ENCODE measurements at places on chromosomes 4 and X.

DNA sequence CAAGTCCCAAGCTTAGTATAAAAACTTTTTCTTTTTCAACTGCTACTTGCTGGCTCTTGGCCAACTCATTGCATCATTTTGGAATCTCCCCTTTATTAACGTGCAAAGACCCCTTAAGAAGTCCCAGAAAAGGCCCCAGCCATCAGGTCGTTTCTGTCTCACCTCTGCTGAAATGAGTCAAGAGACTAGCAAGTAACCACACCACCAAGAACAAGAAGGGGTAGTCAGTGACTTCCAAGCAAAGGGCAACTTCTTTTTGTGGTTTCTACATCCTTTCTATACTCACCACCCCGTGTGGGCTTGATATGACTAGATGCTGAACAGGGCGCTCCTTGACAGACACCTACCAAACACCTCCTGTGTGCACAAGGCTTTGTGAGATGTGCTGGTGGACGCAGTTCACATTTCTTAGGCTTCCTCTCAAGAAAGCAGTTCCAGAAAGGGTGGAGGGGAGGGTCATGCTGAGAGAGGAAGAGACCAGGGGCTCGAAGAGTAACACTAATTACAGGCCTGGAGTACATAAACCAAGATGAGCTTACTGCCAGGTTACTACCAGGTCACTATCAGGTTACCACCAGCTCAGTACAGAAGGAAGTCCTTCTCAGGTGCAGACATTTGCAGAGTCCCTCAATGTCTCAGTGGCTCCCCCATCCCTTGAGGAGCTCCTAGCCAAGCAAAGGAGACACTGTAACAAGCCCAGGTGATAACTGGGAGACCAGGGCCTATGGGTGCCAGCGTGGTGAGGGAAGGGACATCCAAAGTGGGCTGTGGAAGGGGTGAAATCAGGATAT is 19.3 kb downstream of the JAKMIP1 start:
- H3K4me3 ChIP-seq: no peak overlapping the region
- peak; percentile 82 for DNase-seq
- H3K27me3 ChIP-seq: no peaks in the 10 kb centered on the region
- H3K36me3 ChIP-seq: peaks cover 27% of the 10 kb centered on the region
- H3K27ac ChIP-seq: peak overlapping the region; percentile 96

- DNase-seq: no peak
- no peak overlapping the region for H3K4me3 ChIP-seq
- H3K36me3 ChIP-seq: no peaks in the 10 kb centered on the region
- H3K27ac ChIP-seq: no peak overlapping the region
These were observed 21.1 kb upstream of the GPR50 start for GRCh38 chrX:151155234-151155633.

GRCh38 chr4:8662776-8663175 is 70.2 kb downstream of the CPZ start:
- H3K27me3 ChIP-seq: peaks cover 9% of the 10 kb centered on the region
- H3K36me3 ChIP-seq: no peaks in the 10 kb centered on the region
- H3K27ac ChIP-seq: no peak overlapping the region
- DNase-seq: no peak
- H3K4me1 ChIP-seq: no peaks in the 10 kb centered on the region
- no peak overlapping the region for H3K4me3 ChIP-seq

DNA sequence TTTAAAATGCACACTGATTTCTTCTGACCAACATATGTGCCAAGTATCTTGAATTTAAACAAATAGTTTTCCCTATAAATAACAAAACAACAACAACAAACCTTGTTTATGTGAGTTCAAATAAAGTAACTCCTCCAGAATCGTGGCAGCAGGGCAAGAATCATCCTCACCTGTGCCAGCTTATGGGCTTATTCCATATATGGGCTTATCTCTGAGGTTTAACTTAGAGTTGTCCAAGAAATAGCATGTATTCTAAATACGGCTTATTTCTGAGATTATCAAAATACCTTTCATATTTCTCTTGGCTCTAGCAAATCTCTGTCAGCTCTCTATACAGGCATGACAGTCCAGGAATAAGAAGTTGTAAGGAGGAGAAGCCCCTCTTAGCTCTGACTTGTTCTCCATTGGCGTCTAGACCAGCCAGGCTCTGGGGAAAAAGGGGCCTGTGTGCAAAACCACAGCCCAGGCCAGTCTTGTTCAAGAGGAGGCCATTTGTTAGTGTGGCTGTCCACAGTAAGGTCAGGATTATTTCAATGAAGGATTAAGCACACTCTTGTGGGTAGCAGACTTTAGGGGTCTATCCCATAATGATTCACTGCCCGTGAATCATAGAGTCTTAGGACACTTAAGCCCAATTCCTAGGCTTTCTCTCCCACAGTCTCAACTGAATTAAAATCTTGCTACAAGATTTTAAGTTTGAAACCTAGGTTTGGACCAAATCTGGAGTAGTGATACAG is 63.2 kb downstream of the FRAS1 start:
- DNase-seq: no peak
- H3K4me3 ChIP-seq: no peak overlapping the region
- no peaks in the 10 kb centered on the region for H3K36me3 ChIP-seq
- H3K27ac ChIP-seq: no peak overlapping the region
- H3K27me3 ChIP-seq: no peaks in the 10 kb centered on the region
- H3K4me1 ChIP-seq: no peaks in the 10 kb centered on the region

DNA sequence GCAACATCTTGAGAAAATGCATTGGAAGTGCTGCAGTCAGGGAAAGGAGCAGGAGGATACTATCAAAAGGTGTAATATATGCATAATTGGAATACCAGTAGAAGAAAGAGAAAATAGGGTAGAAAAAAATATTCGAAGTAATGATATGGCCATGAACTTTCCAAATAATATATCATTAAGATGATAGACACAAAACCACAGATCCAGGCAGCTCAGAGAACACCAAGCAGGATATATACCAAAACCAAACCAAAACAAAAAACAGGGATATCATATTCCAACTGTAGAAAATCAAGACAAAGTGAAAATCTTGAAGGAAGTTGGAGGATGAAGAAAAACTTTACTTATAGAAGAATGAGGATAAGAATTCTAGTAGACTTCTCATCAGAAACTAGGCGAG is 9.7 kb upstream of the POLA1 start:
- DNase-seq: no peak
- H3K4me1 ChIP-seq: peaks cover 16% of the 10 kb centered on the region
- H3K4me3 ChIP-seq: no peak overlapping the region
- H3K27ac ChIP-seq: no peak overlapping the region

GRCh38 chr4:142440093-142440492 is 406.0 kb downstream of the INPP4B start:
- H3K27ac ChIP-seq: no peak overlapping the region
- no peak overlapping the region for H3K4me3 ChIP-seq
- peaks cover 15% of the 10 kb centered on the region for H3K36me3 ChIP-seq
- no peaks in the 10 kb centered on the region for H3K27me3 ChIP-seq
- DNase-seq: no peak
- H3K4me1 ChIP-seq: peaks cover 14% of the 10 kb centered on the region

- peak; percentile 23 for DNase-seq
- H3K27ac ChIP-seq: peak overlapping the region; percentile 88
These were observed 36.3 kb downstream of the IL21 start for GRCh38 chr4:122584519-122584918.

GRCh38 chr4:75660491-75660890 is 12.7 kb downstream of the G3BP2 start:
- H3K4me3 ChIP-seq: no peak overlapping the region
- H3K36me3 ChIP-seq: peaks cover 30% of the 10 kb centered on the region
- no peak for DNase-seq
- H3K4me1 ChIP-seq: peaks cover 59% of the 10 kb centered on the region
- peak overlapping the region; percentile 21 for H3K27ac ChIP-seq

GRCh38 chr4:128353791-128354190 is 66.2 kb upstream of the PGRMC2 start:
- DNase-seq: no peak
- H3K27me3 ChIP-seq: no peaks in the 10 kb centered on the region
- H3K4me1 ChIP-seq: no peaks in the 10 kb centered on the region
- no peak overlapping the region for H3K27ac ChIP-seq
- no peaks in the 10 kb centered on the region for H3K36me3 ChIP-seq

- H3K27me3 ChIP-seq: no peaks in the 10 kb centered on the region
- H3K4me3 ChIP-seq: no peak overlapping the region
- H3K36me3 ChIP-seq: no peaks in the 10 kb centered on the region
- H3K27ac ChIP-seq: no peak overlapping the region
- no peaks in the 10 kb centered on the region for H3K4me1 ChIP-seq
These were observed 49.0 kb downstream of the CRMP1 start for GRCh38 chr4:5843573-5844530.

DNA sequence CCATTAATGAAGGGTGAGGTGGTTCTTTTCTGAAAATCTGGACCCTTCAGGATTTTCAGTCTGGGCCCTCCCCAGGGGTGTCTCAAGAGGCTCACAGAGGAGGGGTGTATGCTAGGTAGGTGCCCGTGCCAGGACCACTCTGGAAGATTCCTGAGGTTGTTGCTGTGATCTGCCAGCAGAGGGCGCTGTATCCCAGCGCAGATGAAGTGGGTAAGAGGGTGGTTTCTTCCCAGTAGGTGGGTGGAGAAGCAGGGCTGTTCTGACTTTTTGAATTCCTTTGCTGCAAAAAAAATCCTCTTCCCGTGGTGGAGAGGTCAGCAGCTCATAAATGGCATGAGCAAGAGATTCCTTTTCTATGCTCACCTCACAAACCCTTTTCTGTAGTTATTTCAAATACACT is 51.1 kb downstream of the SCML1 start:
- no peak overlapping the region for H3K27ac ChIP-seq
- H3K36me3 ChIP-seq: no peaks in the 10 kb centered on the region
- H3K4me1 ChIP-seq: no peaks in the 10 kb centered on the region
- H3K4me3 ChIP-seq: no peak overlapping the region
- peak; percentile 52 for DNase-seq

GRCh38 chr4:159101988-159102621 is 774 bp upstream of the RAPGEF2 start:
- H3K4me1 ChIP-seq: peaks cover 39% of the 10 kb centered on the region
- H3K27ac ChIP-seq: no peak overlapping the region
- peak overlapping the region; percentile 71 for H3K4me3 ChIP-seq

GRCh38 chr4:83974111-83974780 is 438.3 kb downstream of the GPAT3 start:
- H3K4me1 ChIP-seq: no peaks in the 10 kb centered on the region
- DNase-seq: no peak
- H3K4me3 ChIP-seq: no peak overlapping the region
- no peak overlapping the region for H3K27ac ChIP-seq
- no peaks in the 10 kb centered on the region for H3K27me3 ChIP-seq

GRCh38 chr4:142473218-142473959 is 372.7 kb downstream of the INPP4B start:
- no peak for DNase-seq
- peaks cover 2% of the 10 kb centered on the region for H3K36me3 ChIP-seq

- H3K27ac ChIP-seq: no peak overlapping the region
- peak; percentile 50 for DNase-seq
- H3K27me3 ChIP-seq: peaks cover 14% of the 10 kb centered on the region
- no peaks in the 10 kb centered on the region for H3K36me3 ChIP-seq
These were observed 117.3 kb downstream of the ENPP6 start for GRCh38 chr4:184100297-184100885.

- no peaks in the 10 kb centered on the region for H3K36me3 ChIP-seq
- H3K4me3 ChIP-seq: no peak overlapping the region
- peaks cover 4% of the 10 kb centered on the region for H3K4me1 ChIP-seq
- H3K27ac ChIP-seq: no peak overlapping the region
These were observed 577 bp upstream of the GLRA2 start for GRCh38 chrX:14528629-14529289.

DNA sequence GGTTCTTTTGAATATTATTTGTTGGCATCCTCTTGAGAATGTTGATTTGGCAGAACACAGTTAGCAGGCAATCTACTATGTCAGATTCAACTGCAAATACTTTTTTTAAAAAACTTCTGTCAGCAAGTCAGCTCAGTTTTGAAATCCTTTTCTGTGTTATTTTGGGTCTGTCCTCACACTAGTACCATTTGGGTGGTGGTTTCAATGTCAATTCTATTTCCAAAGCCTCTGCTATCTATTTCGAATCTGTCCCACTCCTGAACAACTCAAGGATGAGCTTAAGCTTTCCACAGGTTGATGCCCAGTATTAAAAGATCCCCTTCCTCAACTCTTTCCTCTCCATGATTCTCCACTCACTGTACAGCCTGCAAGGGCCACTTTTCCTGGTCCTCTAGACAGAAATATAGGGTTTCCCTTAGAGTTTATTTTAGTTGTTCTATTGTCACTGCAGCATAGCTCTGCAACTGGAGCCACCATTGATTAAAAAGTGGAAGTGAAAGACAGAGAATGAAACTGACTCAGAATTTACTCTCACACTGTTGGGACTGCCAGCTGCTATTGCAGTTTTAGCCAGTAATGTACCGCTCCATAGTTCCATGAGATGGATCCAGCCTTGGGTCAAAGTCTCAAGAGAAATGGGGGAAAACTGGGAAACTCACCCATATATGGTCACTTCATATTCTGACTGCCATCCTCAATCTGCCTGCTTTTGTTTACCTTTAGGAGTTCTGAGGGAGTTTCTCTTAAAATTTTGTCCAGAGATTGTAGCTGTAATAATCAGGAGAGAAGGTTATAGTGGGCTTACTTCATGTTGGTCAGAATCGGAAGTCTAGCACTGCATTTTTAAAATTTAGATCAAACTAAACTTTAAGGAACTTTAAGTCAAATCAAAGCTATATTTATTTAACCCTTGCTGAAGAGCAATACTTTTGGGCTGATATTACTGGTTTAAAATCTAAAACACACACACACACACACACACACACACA is 14.6 kb downstream of the HDX start:
- H3K36me3 ChIP-seq: no peaks in the 10 kb centered on the region
- no peak overlapping the region for H3K27ac ChIP-seq
- H3K27me3 ChIP-seq: no peaks in the 10 kb centered on the region
- H3K4me3 ChIP-seq: no peak overlapping the region

- H3K36me3 ChIP-seq: no peaks in the 10 kb centered on the region
- H3K4me1 ChIP-seq: no peaks in the 10 kb centered on the region
- H3K27me3 ChIP-seq: no peaks in the 10 kb centered on the region
- no peak for DNase-seq
- H3K27ac ChIP-seq: no peak overlapping the region
- H3K4me3 ChIP-seq: no peak overlapping the region
These were observed 59.2 kb downstream of the CPZ start for GRCh38 chr4:8651661-8652180.

DNA sequence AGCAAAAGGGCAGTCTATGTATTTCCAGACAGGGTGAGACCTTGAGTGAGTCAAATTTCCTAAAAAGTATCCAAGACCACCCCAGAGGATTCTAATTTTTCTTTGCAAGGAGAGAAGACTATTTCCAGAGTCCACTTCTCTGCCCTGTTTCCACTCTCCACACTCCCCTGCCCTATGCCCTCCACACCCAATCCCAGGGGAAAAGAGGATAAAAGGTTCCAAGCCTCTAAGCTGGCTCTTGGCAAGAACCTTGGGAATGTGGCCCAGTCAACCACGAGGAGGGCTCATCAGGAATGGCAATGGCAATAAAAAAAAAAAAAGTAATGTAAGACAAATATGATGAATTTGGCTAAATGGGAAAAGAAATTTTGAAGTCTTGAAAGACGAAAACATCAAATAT is 65.9 kb downstream of the SRPX start:
- H3K4me3 ChIP-seq: no peak overlapping the region
- no peak overlapping the region for H3K27ac ChIP-seq
- no peak for DNase-seq
- H3K27me3 ChIP-seq: peaks cover 2% of the 10 kb centered on the region
- H3K4me1 ChIP-seq: no peaks in the 10 kb centered on the region
- no peaks in the 10 kb centered on the region for H3K36me3 ChIP-seq
